ENCODE measurements at places on chromosomes 6 and 20.

- DNase-seq = no peak
These were observed 8.7 kb upstream of the PTPRA start for GRCh38 chr20:2864626-2865025.

DNA sequence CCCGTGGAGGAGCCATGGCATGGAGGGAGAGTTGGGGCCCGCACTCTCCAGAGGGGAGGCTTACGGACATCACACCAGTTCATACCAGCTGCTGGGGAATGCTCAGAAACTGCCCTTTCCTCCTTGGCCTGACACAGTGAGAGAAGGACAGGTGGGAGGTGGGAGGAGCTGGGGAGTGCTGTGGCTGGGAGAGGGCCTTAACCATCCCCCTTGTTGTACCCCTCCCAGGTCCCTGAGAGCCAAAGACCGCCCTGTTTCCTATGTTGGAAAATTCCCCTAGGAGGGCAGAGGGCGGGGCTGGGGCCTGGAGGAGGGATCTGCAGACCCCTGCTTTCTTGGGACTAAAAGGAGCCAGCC lies 24.1 kb downstream of the FOXP4 start:
- no peak for DNase-seq

- DNase-seq = peak; percentile 89
These were observed 14.2 kb downstream of the SMPDL3A start for GRCh38 chr6:122803171-122803661.

DNA sequence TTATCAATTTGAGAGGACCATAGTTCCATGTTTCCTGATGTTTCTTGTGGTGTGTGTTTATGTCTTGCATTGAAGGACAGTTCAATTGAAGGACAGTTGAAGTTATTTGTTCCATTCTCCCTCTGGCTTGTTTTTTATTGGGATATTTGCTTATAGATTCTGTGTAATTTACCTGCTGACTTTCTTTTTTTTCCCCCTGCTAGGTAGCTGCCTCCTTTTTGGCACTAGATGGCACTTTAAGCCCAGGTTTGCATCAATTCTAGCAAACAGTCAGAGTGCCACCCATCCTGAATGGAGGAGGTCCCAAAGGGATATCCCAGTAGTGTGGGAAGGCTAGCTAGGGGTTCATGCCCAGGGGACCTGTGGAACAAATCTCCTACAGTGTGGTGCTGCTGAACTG lies 78.1 kb downstream of the CFAP61 start:
- DNase-seq = peak; percentile 3

DNA sequence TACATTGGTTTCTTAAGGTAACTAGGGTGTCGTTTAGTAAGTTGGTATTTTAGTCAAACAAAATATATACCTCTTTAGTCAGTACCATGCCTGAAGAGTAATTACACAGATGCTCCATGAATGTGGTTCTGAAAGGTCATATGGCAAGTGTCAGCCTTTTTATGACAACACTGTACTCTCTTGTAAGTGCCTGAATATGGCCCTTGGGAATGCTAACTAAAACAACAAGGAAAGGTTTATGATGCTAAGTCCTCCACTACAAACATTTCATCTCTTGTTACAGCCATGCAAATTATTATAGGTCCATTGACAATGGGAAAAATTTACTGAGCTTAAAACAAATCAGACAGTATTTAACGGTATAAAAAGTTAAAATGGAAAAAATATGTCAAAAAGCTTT lies 39.0 kb upstream of the SUPT3H start:
- DNase-seq = no peak

DNA sequence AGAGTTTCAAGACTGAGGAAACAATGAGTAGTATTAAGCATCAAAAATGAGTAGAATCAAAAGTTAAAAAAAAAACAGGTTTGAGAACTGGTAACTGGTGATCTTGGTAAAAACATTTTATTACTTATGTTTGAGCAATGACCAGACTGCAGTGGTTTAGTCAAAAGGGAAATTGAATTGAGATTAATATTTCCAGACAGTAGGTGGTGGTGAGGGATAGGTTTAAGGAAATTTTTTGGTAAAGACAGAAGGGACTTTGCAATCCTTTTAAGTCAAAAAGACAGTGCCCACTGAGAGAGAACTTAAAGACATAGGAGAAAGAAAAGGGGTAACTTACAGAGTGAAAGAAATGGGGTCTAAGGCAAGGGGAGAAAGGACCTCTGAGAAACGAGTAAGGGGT lies 156.9 kb downstream of the ASCC3 start:
- no peak for DNase-seq

DNA sequence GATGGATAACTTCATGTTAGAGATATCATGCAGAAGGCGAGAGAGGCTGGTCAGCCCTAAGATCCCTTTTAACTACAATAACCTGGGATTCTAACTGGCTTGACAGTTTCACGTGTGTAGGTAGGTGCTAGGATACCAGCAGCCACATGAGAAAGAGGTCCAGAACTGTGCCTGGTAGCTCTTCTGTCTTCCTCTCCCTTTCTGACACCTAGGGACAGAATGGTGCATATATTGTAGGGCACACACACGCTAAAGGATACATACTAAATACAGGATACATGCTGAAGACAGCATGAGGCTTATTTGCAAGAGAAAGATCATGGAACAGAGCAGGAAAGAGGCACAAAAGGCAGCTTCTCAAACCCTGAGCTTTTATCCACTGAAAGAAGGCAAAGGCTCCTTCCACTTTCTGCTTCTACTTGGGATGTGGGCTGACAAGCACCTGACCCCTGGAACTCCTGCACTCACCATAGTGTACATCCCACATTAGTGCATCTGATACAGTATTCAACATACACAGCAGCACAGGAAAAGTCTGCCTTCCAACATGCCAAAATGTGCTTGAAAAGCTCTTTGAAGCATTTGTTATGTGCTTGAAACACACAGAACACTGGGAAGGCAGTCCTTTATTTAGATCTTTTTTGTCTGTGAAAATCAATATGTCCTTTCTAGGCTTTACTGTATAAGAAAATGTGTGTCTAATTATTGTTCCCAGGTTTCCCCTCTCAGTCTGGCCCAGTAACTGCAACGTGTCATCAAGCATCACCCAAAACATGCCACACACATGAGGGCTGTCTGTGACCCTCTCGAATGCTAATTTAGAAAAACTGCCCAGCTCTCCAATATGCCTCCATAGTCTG lies 3.2 kb downstream of the SLC22A23 start:
- no peak for DNase-seq

- peak; percentile 4 for DNase-seq
These were observed 31.6 kb downstream of the OPRM1 start for GRCh38 chr6:154070657-154071056.

GRCh38 chr20:23320317-23320716 lies 30.3 kb upstream of the NXT1 start:
- peak; percentile 52 for DNase-seq

DNA sequence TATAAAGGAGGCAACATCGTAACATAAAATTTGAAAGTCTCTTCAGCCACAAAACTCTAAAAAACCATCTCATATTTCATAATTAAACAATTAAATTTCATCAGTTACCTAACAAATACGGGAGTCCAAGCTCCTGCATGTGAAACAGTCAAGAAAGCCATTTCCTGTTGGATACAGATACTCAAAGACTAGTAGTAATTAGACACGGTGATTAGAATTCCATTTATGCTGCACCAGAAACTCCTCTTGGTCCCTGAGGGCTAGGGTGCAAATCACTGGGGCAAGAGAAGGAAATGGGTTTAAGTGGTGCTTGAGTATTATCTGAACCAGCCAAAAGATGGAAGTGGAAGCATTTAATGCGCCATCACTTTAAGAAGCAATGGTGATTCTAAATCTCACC lies 27.4 kb downstream of the TRAM2 start:
- DNase-seq = no peak

- no peak for DNase-seq
These were observed 178.0 kb upstream of the SGK1 start for GRCh38 chr6:134495890-134496248.

GRCh38 chr20:32070690-32071213 lies 18.7 kb downstream of the HCK start:
- DNase-seq = no peak

- DNase-seq = no peak
These were observed 72.3 kb downstream of the LINC00237 start for GRCh38 chr20:21033817-21034216.

- DNase-seq = peak; percentile 3
These were observed 508.0 kb downstream of the TBC1D32 start for GRCh38 chr6:120826253-120826652.

GRCh38 chr6:128806261-128806660 lies 76.7 kb upstream of the LAMA2 start:
- DNase-seq = peak; percentile 76

DNA sequence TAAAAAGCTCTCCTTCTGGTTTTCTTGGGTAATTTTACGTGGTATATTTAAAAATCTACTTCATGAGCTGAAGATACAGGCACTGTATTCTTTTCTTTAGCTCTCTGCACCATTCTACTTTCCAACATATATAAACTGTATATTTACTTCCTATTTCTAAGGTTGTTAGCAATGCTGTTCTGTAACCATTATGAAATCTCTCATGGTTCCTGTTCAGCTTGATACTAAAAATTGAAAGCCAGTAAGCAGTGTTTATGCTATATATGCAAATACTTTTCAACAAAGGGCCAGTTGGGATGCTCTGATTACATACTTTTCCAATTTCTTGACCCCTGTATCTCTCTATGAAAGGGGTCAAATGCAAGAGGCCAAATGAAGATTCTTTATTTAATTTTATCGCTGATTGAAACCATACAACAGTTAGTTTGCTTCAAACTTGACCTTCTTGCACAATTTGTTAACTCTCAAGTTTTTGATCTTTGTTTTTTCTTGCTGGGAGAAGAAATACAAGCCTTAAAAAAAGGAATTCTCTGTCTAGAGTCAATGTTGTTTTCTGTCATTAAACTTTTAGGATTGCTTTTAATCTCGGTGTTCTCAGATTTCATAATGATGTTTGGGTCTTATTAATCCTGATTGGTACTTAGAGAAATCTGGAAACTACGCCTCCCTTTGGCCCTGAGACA lies 223.2 kb downstream of the PRL start:
- no peak for DNase-seq

- DNase-seq = no peak
These were observed 142.5 kb downstream of the PREX1 start for GRCh38 chr20:48685300-48685699.

- no peak for DNase-seq
These were observed 97.2 kb upstream of the TNFAIP3 start for GRCh38 chr6:137769797-137770362.

GRCh38 chr6:155708100-155708499 lies 252.5 kb upstream of the NOX3 start:
- DNase-seq = no peak

DNA sequence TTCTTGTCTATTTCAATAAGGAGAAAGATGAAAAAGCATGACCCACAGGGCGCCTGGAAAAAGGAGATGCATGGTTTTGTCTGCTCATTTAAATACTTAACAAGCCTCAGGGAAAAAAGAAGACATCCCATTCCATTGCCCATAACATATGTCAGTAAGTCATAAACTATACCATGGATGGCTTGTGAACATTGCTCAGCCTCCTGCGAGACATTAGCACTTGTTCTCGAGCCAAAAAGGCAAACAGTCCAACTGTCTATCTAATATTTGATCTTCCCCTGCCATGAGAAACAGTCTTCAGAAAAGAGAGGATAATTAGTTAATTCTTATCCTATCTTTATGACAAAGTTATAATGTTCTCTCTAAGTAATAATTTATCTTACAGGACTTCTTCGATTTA lies 527.4 kb downstream of the HACE1 start:
- no peak for DNase-seq

DNA sequence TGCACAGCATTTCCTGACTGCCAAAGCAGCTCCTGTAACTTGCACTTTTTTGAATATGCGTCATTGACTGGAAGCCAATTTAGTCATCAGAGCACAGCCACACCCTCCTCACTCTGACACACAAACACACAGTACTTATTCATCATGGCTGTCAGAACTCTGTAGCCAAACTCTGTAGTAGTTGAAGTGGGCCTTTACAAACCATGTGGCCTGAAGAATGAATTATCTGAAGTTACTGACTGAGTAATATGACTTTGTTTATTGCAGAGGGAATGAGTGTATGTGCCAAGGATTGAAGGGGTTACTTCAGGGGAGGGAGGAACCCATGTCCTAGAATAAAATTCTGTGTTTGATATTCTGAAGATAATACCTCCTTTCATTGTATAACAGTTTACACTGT lies 102.7 kb downstream of the FIG4 start:
- DNase-seq = peak; percentile 98

DNA sequence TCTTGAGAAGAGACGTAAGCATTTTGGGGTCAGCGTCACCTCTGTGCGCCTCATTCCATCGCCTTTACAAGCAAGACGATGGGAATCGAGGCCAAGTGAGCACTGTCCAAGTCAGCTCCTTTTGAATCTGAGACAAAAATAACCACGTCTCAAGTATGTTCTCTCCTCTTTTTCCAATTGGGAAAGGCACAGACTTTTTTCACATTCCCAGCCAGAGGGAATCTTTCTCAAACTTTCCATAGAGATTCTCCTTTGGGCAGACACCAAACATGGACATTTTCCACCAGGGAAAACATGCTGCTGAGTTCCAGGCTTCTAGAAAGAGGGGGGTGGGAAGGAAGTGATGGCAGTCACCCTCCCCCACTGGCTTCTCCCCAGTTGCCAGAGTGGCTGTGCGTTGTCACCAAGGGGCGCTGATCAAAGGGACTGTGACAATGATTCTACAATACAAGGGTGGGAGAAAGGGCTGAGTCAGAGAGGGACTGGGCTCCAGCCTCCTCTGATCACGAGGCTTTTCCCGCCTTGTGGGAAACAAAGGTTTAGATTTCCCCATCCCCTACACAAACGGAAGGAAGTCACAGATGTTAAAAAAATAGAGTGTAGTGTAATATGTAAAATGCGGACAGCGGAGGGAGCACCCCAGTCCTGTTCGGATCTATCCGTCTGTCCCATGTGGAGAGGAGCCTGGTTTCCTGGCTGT lies 281.9 kb upstream of the RNF24 start:
- no peak for DNase-seq

DNA sequence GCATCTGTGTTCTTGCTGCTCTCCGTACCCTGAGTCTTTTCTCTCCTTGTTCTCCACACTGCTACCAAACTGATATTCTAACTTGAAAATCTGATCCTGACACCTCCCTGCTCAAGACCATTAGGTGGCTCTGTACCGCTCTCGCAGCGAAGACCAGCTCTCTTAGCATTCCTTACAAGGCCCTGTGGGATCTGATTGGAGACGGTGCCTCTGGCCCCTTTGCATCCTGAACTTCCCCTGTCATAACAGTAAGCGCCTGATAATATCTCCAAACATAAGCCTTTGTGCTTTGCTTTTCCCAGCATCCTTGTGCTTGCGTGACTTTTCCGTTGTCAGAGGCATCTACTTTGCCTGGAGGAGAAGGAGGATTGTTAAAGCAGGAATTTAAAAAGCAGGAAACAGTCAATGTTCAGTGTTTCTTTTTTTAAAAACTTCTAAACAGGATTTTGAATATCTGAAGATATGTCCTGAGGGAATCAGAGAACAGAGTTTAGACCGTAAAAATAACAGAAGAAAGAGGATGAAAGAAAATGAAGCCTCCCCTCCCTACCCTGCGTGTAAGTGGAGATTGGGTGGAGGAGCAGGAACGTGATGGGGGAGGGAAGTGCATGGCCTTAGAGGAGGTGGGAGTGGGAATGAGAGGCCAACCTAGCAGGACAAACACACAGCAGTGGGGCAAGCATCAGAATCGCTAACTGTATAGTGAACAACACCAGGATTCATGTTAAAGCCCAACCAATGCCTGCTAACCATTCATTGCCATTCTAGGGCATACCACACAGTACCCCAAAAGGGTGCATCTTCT lies 89.2 kb upstream of the STMND1 start:
- DNase-seq = peak; percentile 71

- peak; percentile 57 for DNase-seq
These were observed 307.2 kb upstream of the THEMIS start for GRCh38 chr6:128208078-128208477.

- peak; percentile 26 for DNase-seq
These were observed 99.0 kb downstream of the GMPR start for GRCh38 chr6:16337295-16337975.

All from iris pigment epithelial cell (primary cell).